ENCODE measurements at places on chromosomes 11 and 22.

GRCh38 chr11:45185228-45185729 lies 38.8 kb downstream of the PRDM11 start:
- DNase-seq, result no peak

DNA sequence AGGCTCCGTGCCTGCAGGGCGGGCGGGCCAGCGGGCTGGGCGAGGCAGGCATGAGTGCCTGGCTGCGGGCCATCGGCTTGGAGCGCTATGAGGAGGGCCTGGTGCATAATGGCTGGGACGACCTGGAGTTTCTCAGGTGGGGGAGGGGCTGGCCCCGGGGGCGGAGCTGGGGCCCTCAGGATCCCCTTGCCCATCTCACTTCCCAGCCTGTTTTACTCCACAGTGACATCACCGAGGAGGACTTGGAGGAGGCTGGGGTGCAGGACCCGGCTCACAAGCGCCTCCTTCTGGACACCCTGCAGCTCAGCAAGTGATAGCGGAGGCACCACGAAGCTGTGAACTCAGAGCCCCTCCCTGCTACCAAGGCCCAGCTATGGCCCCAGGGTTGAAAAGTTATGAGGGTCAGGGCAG lies 5.9 kb downstream of the PHOX2A start:
- DNase-seq, result peak; percentile 68

DNA sequence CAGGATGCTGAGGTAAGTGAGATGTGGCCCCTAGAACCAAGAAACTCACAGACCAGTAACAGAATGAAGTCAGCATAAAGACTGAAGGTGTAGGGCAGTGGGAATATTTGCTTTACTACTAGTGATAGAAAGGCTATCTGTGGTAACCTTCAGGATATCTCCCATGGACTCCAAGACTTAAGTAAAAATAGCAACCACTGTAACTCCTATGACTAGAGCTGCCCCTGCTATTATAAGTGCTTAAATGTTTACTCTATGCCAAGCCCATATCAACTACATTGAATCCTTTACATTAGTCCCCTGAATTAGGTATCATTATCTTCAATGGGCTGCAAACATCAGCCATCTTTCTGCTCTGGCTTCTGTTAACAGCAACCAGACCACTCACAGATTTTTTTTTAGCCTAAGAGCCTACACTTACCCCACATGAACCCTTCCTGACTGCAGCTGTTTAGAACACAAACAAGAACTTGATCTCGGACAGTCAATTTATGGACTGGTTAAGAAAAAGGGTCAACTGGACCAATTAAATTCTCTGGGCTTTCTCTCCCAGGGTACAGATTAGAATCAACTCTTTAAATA lies 335.1 kb upstream of the API5 start:
- no peak for DNase-seq

DNA sequence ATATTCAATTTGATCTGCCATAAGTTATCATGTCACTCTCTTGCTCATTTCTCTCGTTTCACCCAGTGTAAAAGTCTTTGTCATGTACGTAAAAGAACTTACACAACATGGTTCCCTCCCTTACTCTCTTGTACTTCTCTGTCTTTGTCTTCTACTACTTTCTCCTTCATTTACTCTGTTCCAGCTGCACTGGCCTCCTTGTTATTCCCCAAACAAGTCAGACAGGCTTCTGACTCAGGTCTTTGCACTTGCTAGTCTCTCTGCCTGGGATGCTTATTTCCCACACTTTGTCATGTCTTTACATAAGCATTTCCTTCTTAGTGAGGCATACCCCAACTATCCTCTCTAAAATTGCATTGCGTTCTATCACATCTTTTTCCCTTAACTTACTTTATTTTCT lies 117.3 kb downstream of the CYP2R1 start:
- no peak for DNase-seq

- DNase-seq, result no peak
Measured at GRCh38 chr11:61110255-61111049, 8.2 kb downstream of the CD5 start.

GRCh38 chr11:25183411-25183810 lies 686.6 kb downstream of the LUZP2 start:
- DNase-seq, result no peak

GRCh38 chr22:41690476-41690875 lies 1.8 kb upstream of the SNU13 start:
- no peak for DNase-seq

DNA sequence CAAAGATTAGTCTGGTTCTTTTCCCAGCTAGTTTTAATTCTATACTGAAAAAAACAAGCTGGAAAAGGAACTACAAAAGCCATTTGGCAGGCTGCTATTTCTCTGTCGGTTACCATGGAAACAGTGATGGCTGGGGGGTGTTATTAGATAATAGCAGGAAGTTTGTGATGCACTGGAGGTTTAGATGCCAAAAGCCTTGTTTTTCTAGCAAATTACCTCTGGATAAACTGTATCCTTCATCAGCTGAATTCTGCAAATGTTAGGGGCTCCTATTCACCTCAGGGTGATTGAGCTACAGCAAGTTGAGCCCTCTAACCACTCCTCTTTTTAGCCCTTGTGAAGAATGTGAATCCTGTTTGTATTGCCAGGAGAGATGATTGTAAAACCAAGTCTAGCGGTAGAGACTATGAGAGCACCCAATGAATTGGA lies 25.2 kb downstream of the ALKBH3 start:
- DNase-seq, result no peak

- DNase-seq, result no peak
Measured at GRCh38 chr11:57353036-57353435, 14.9 kb downstream of the P2RX3 start.

DNA sequence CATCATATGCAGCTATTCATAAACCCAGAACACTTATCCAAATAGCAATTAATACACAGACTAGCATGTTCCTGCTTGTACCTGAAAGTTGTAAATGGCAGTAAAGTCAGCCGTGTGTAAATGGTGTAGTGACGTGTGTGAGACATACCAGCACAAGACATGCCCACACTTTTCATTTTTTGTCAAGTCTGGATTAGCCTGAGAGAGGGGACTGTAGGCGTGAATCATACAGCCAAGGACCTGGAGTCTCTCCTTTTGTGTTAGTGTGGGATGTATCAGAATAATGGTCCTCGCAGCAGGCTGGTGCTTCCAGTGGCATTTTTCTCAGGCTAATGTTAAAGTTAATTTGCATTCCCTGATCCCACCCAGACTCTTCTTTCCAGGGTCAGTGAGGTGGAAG lies 116.8 kb upstream of the BMAL1 start:
- no peak for DNase-seq

- peak; percentile 71 for DNase-seq
Measured at GRCh38 chr11:36454941-36455631, 55.0 kb downstream of the TRAF6 start.

GRCh38 chr11:104581246-104581980 lies 316.8 kb downstream of the CASP12 start:
- DNase-seq, result peak; percentile 27

- DNase-seq, result no peak
Measured at GRCh38 chr11:112163875-112164685, at the start of gene IL18. TSS of gene IL18 (minus strand) at chr11:112164094. CDS start at chr11:112155053, 9,041 bp downstream.

- DNase-seq, result peak; percentile 100
Measured at GRCh38 chr22:27212617-27213177, 555.3 kb downstream of the MIAT start.

DNA sequence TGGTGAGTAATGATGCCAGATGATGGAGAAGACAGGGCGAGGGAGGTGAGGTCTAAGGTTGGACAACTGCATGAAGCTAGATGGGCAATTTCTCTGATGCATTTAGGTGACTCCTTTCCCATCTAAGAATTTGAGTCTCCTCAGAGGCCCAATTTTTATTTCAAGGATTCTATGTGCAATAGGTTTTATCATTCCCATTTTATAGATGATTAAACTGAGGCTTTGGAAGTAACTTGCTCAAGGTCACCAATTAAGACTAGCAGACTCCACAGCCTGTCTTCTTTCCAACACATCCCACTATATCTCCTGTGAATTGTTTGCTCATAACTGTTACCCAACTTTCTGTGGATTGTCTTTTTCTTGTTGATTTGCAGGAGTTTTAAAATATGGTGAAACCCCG lies 28.5 kb downstream of the DSCAML1 start:
- DNase-seq, result no peak

DNA sequence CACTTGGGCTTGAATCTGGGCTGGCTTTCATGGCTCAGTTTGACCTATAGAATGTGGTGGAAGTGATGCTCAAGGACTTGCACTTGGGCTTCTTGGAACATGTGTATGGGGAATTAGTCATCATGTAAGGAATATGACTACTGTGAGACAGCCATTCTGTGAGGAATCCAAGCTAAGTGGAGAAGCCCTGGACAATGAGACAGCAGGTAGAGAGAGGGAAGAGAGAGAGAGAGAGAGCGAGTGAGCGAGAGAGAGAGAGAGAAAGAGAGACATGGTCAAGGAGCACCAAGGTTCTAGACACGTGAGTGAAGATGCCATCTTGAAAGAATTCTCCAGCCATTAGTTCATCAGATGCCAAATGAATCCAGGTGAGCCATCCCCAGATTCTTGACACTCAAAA lies 261.6 kb upstream of the SORL1-AS1 start:
- peak; percentile 13 for DNase-seq

- no peak for DNase-seq
Measured at GRCh38 chr22:20441631-20442484, 4.2 kb upstream of the SCARF2 start.

DNA sequence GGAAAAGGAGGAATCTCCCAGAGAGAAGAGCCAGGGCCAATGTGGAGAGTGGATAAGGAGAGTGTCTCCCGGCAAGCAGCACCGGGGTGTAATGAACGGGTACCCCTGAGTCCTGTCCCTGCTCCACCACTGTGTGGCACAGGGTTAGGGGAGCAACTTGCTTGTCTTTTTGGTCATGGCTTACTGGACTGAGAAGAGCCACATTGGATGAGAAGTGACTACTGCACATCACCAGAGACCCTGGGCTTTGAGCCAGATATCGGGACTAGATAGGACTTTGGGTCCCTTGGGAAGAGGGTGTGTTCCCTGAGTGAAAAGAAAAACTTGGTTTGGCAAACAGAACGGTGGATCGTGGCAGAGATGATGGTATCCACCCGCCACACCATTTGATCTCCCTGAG lies 24.6 kb downstream of the SDHAF2 start:
- DNase-seq, result peak; percentile 9

GRCh38 chr11:65868076-65868667 lies 4.4 kb downstream of the EFEMP2 start:
- DNase-seq, result no peak

GRCh38 chr11:6319704-6320410 lies 444 bp downstream of the CAVIN3 start:
- DNase-seq, result peak; percentile 98

DNA sequence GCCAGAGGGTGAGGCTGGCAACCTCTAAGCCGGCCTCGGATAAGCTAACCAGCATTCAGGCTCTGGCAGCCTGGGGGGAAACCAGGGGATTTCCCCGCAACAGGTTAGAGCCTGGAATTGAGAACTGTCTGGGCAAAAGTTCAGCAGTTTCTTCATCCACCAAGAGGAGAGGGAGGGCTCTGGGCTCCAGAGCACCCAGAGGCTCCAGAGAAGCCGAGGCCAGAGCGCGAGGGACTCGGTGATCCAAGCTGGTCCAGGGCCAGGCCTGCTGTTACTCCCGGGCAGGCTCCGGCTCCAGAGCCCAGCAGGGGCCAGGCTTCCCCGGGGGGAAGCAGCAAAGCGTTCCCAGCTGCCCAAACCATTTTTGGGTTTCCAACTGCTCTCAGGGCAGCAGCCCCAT lies 13.3 kb upstream of the SH3BP1 start:
- no peak for DNase-seq

DNA sequence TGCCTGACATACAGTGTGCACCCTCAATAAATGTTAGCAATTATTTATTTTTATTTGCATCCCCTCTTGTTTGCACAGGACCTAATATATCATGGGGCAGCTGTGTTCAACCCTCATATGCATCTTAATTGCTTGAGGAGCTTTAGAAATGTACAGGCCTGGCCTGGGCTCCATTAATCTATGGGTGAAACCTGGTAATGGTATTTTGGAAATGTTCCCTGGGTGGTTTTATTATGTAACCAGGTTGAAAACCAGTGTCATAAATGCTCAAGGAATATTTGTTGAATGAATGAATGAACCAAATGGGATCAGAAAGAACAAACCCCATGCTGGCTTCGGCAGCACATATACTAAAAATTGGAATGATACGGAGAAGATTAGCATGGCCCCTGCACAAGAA lies 84.0 kb upstream of the PICALM start:
- no peak for DNase-seq

- DNase-seq, result peak; percentile 20
Measured at GRCh38 chr11:131985846-131986301, 615.5 kb downstream of the NTM start.

DNA sequence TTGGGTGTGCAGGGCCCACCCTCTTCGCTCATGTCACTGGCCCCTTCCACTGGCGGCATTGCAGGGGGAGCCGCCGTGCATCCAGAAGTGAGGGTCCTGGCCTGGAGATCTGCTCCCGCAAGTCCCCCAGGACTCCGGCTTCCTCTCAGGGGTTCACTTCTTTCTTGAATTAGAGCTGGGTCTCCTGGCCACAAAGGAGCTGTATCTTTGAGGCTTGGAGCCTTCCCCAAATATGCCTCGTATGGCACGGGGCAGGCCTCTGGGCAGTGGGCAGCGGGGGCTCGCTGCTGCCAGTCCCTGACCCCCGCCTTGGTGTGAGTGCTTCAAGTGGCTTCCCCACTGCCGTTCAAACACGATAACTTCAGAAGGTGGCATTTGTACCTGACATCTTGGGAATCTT lies 7.4 kb upstream of the IFITM3 start:
- DNase-seq, result no peak

GRCh38 chr11:95241681-95242081 lies 10.7 kb upstream of the SESN3 start:
- no peak for DNase-seq

DNA sequence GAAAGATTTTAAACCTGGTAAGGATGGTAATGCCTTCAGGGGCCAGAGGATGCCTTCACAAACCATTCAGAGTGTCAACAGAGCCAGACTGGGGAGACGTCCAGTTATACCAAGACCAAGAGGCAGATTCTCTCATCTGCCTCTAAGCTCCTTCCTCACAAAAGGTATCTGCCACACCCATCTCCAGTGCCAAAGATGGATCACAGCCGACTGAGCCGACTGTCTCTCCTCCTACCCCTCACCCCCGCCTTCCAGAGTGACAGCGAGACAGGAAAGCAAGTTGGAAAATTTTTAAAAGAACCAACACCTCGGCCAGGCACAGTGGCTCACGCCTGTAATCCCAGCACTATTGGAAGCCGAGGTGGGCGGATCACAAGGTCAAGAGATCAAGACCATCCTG lies 79.1 kb upstream of the AKIP1 start:
- DNase-seq, result no peak

GRCh38 chr11:12962306-12962705 lies 46.8 kb upstream of the RASSF10 start:
- DNase-seq, result no peak

DNA sequence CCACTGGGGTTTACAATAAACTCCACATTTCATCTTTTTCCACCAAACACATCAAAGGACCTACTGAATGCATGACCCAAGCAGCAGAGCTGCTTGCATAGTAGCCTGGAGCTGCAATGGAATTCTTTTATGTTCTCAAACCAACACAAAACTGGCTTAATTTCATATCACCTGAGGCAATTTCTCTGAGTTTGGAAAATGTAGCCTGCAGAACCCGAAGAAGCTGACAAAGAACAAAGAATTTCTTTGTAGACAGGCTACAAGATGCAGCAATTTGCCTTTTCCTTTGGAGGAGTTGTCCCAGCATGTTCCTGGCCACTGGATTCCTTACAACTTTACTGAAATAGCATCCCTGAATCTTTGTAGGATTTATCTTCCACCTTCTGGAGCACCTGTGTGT lies 5.5 kb upstream of the TECTA start:
- DNase-seq, result no peak
